ENCODE measurements at places on chromosomes 5 and 9.

DNA sequence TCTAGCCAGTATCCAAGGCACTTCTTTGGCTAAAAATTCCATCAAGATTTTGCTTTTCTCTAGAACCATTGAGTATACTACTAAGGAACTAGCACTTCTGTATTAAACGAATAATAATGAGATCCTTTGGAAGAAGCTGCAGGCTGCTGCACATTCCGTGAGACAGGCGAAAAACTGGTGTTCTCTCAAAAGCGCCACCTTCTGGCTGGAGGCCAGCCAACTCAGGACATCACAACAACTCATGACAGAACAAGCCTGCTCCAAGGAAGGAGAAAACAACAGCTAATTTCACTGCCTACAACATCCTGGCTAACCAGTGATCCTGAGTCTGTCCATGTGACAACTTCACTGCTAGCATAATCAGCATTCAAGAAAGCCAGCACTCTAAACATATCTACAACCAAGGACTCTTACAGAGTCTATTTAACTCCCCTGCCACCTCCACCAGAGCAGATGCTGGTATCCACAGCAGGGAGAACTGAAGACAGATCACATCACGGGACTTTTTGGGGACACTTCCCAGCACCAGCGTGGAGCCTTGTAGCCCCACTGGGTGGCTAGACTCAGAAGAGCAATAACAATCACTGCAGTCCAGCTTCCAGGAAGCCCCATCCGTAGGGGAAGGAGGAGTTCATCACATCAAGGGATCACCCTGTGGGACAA, 150.5 kb downstream of the YTHDC2 start:
- DNase-seq: peak; percentile 80

- DNase-seq: no peak
These were observed 231.8 kb downstream of the BRINP1 start for GRCh38 chr9:119137479-119137878.

GRCh38 chr5:94754824-94755223, 136.4 kb downstream of the SLF1 start:
- no peak for DNase-seq

GRCh38 chr5:154758493-154758892, 3.3 kb downstream of the LARP1 start:
- no peak for DNase-seq

GRCh38 chr9:4491626-4491975, 1.3 kb downstream of the SLC1A1 start:
- no peak for DNase-seq

- DNase-seq: no peak
These were observed 21.5 kb downstream of the CD74 start for GRCh38 chr5:150391064-150391834.

DNA sequence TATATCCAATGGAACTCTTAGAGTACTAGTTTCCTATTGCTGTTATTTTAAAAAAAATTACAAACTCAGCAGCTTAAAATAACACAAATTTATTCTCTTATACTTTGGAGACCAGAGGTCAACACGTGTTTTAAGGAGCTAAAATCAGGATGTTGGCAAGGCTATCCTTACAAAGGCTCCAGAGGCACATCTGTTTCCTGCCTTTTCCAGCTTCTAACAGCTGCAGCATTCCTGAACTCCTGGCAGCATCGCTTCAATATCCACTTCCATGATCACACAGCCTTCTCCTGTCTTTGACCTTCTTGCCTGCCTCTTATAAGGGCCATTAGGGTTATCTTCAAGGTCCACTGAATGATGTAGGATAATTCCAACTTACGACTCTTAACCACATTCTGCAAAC, 92.2 kb upstream of the CCNG1 start:
- no peak for DNase-seq

GRCh38 chr5:179731791-179732411, 721 bp upstream of the MAML1 start:
- no peak for DNase-seq

GRCh38 chr9:126860757-126861466, 473 bp downstream of the ZBTB34 start:
- DNase-seq: no peak

DNA sequence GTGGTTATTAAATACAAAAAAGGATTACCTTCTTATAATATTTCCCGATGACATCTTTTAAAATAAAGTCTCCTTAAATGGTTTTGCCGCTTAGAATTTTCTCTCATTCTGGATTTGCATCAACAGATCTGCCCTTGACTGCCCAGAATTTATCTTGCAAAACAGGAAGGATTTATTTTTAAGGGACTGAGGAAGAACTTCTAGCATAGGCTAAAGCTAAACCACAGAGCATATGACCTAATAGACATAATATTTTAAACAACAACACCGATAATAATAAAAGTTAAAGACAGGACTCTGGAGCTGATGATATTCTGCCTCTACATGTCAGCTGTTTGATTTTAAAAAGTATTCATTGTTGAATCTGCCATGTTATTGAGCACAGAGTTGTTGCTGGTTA, 145.3 kb upstream of the ADCY2 start:
- DNase-seq: no peak

GRCh38 chr9:14889451-14889850, 20.8 kb downstream of the FREM1 start:
- DNase-seq: no peak

DNA sequence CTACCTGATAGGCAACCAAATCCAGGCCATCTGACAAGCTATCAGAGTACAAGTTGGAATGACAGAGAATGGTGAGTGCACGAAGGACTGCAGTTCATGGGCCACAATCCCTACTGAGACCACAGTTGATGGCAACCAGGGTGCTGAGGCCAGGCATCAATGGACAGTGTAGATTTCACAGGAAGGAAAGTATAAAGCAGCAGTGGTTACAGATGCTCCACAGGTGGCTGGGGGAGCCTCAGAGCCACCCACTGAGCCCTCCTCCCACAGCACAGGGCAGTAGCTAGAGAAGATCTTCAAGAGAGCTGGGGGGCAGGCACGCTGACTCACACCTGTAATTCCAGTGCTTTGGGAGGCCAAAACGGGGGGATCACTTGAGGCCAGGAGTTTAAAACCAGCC, 49.4 kb downstream of the RETREG1 start:
- DNase-seq: no peak

DNA sequence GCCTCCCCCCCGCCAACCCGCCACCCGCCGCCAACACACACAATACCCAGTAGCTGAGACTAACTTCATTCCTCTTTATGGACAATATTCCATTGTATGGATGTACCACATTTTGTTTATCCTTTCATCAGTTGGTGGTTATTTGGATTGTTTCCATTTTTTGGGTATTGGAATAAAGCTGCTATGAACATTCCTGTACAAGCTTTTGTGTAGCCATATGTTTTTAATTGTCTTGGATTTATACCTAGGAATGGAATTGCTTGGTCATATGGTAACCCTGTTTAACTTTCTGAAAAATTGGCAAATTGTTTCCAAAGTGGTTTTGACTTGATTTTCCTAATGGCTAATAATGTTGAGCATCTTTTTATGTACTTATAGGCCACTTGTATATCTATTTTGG, 4.9 kb upstream of the UBTD2 start:
- DNase-seq: no peak

GRCh38 chr9:135130207-135130976, 42.9 kb downstream of the OLFM1 start:
- DNase-seq: peak; percentile 82

GRCh38 chr5:115816226-115817081, at the start of gene CDO1:
Gene CDO1, minus strand, starts transcription at chr5:115816659. Its CDS starts 262 bp downstream, at chr5:115816397.
- DNase-seq: peak; percentile 56

All from A673 (cell line).